Esophagus squamous epithelium (tissue), 5 donors: ENCODE measurements at places on chromosomes 3 and 15.

DNA sequence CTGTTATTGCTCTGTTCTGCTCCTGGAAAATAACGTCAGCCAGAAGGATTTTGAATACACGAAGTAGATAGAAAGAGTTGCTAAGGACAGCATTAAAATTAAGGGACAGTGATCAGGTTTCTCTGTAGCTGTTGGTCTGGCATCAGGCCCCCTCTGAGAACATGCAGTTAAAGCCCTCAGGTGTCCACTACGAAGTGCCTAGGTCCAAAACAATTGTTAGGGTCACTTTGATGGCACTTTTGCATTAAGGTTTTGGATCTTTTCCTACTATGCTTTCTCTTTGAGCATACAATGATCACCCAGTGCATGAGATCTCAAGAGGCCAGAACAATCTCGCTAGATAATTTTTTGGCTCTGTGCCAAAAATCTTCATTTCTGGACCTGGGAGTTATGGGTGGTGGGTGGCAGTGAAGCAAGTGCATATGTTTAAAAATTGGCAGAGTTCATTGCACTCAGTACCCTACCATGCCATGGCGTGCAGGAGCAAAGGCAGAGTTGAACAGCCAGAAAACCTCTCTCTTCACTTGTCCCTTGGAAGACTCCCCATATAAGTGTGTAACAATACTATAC is 797.6 kb downstream of the ROBO2 start:
- H3K27ac ChIP-seq, result no peak overlapping the region
- H3K4me3 ChIP-seq, result no peak overlapping the region
- DNase-seq, result no peak

GRCh38 chr15:69881766-69882165 is 216.0 kb downstream of the TLE3 start:
- no peaks in the 10 kb centered on the region for H3K4me1 ChIP-seq
- DNase-seq, result no peak
- H3K27ac ChIP-seq, result no peak overlapping the region

GRCh38 chr15:83016906-83017305 is 5.5 kb upstream of the C15orf40 start:
- DNase-seq, result no peak
- H3K4me3 ChIP-seq, result no peak overlapping the region
- no peak overlapping the region for H3K27ac ChIP-seq
- H3K27me3 ChIP-seq, result no peaks in the 10 kb centered on the region

DNA sequence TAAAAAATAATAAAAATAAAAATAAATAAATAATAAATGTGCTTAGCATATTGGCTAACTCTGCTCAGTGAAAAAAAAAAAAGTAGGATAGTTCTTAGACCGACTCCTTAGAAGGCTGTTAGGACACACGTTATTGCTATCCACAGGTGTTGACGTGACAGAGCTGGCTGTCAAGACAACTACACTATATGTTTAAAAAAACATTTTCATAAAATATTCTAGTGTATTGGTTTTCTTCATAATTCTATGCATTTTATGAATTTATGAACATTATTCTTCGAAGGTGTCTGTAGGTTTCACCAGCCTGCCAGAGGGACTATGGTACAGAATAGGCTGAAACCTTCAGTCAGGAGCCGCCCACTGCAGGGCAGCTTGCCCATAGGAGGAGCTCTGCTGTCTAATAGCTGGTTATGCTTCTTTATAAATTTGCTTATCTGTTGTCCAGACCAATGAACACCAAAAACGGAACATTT is 9.2 kb downstream of the TM4SF1 start:
- H3K36me3 ChIP-seq, result peaks cover 24% of the 10 kb centered on the region
- peaks cover 90% of the 10 kb centered on the region for H3K4me1 ChIP-seq
- H3K27ac ChIP-seq, result no peak overlapping the region
- DNase-seq, result no peak
- no peak overlapping the region for H3K4me3 ChIP-seq

- no peaks in the 10 kb centered on the region for H3K27me3 ChIP-seq
- no peak overlapping the region for H3K4me3 ChIP-seq
- DNase-seq, result no peak
- peaks cover 19% of the 10 kb centered on the region for H3K4me1 ChIP-seq
Measured at GRCh38 chr15:70202756-70203155, 105.0 kb upstream of the TLE3 start.

- no peaks in the 10 kb centered on the region for H3K27me3 ChIP-seq
- H3K4me3 ChIP-seq, result no peak overlapping the region
- DNase-seq, result no peak
- H3K36me3 ChIP-seq, result no peaks in the 10 kb centered on the region
Measured at GRCh38 chr3:149589332-149589731, 68.5 kb downstream of the WWTR1 start.

- no peak overlapping the region for H3K27ac ChIP-seq
- H3K4me1 ChIP-seq, result no peaks in the 10 kb centered on the region
- H3K27me3 ChIP-seq, result no peaks in the 10 kb centered on the region
- H3K4me3 ChIP-seq, result no peak overlapping the region
- DNase-seq, result no peak
Measured at GRCh38 chr15:26531489-26531888, 241.4 kb downstream of the GABRB3 start.

DNA sequence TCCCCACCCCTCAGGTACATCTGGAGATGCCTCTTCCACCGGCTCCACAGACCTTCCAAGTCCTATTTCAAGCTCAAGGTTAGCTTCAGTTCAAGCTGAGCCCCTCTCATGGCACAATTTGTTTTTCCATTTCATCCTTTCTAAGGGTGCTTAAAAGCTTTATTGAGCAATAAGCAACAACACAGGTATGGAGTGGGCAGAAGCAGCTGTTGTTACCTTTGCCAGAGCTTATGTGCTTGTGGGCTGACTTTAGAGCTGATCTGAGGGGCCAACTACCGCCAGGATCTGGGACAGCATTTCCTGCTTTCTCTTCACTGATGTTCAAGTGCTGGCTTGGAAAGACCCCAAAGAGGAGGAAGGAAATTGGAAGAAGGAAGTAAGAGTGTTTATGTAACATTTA is 140.0 kb upstream of the KLHL25 start:
- H3K27ac ChIP-seq, result no peak overlapping the region
- H3K4me3 ChIP-seq, result no peak overlapping the region
- no peaks in the 10 kb centered on the region for H3K4me1 ChIP-seq
- no peak for DNase-seq
- H3K36me3 ChIP-seq, result no peaks in the 10 kb centered on the region

DNA sequence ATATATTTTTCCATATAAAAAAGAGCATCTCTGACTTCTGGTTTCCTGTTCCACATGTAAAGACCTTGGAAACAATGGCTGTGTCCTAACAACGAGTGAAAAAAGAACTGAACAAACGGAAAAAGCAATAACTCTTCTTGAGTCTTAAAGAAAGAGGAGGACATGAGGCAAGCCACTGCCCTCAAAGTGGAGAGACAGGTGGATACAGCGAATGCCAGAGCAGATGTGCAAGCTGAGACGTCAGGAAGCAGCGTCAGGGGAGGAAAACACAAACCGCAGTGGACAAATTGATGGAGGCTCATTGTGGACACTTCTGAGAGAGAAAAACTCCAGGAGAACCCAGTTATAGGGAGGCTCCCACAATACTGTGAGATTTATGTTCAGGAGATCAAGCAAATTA is 208.0 kb upstream of the MME start:
- no peaks in the 10 kb centered on the region for H3K36me3 ChIP-seq
- no peak for DNase-seq
- no peaks in the 10 kb centered on the region for H3K27me3 ChIP-seq
- no peaks in the 10 kb centered on the region for H3K4me1 ChIP-seq

DNA sequence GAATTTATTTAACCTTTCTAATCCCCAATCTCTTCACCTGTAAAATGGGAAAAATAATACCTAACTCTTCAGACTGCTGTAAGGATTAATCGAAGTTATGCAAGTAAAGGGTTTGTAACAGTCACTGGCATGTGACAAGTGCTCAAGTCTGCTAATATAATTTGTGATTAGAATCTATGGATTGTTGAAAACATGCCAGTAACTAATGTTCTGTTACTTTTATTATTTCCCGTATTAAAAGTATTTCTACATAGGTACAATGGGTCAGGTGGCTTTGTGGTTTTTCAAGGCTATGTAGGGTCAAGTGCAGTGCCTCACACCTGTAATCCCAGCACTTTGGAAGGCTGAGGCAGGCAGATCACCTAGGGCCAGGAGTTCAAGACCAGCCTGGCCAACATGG is 29.4 kb downstream of the ULK4 start:
- H3K36me3 ChIP-seq, result no peaks in the 10 kb centered on the region
- no peak overlapping the region for H3K27ac ChIP-seq
- H3K4me1 ChIP-seq, result peaks cover 6% of the 10 kb centered on the region
- no peaks in the 10 kb centered on the region for H3K27me3 ChIP-seq
- DNase-seq, result no peak

GRCh38 chr3:101995371-101996046 is 146.2 kb downstream of the NFKBIZ start:
- H3K4me1 ChIP-seq, result no peaks in the 10 kb centered on the region
- no peaks in the 10 kb centered on the region for H3K36me3 ChIP-seq
- no peaks in the 10 kb centered on the region for H3K27me3 ChIP-seq
- DNase-seq, result no peak
- no peak overlapping the region for H3K4me3 ChIP-seq

DNA sequence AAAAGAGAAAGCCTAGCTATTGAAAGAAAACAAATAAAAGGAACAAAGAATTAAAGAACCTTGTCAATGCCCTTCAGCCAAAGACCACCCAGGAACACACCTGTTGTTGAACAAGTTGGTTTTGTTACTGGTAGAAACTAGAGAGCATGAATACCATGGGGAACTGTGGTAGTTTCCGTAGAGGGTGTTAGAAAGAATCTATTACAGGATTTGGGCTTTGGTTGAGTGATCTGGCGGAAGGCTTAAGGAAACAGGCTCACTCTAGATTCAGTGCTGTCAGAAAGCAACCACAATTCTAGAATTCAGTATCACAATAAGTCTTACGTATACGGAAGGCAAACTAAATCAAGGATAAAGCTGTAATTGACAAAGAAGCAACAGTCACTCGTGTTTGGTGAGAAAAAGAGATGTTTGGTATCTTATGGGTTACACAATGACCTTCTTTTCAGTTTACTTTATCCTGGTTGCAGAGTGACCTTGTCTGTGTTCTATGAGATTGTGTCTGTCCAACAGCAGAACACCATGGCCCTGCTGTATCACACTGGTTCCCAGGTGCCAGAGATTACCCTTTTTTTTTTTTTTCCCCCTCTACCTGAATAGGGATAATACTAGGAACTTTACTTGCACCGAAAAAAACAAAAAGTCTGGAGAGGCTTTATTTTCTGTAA is 265.9 kb downstream of the SHQ1 start:
- H3K4me1 ChIP-seq, result no peaks in the 10 kb centered on the region
- no peaks in the 10 kb centered on the region for H3K27me3 ChIP-seq
- H3K4me3 ChIP-seq, result no peak overlapping the region
- H3K27ac ChIP-seq, result no peak overlapping the region
- H3K36me3 ChIP-seq, result no peaks in the 10 kb centered on the region

DNA sequence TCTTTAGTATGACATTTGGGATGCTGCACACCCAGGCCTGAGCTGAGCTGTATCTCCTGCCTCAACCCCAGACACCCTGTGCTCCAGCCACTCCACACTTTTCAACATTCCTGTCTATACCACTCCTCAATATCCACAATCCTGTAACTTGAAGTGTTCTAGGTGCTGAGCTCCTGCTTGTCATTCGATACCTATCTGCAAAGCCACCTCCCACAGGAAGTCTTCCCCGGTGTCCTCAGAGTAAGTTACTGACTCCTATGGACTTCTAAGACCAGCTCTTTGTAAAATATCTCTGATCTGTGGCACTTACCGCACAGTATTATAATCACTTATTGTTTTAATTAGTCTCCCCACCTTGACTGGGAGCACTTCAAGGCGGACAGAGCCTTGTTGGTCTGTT is 1.2 kb upstream of the CAV3 start:
- H3K4me3 ChIP-seq, result no peak overlapping the region
- H3K27me3 ChIP-seq, result no peaks in the 10 kb centered on the region
- H3K36me3 ChIP-seq, result no peaks in the 10 kb centered on the region
- no peak overlapping the region for H3K27ac ChIP-seq
- DNase-seq, result no peak

- H3K27ac ChIP-seq, result peak overlapping the region; percentile 89
- H3K36me3 ChIP-seq, result no peaks in the 10 kb centered on the region
- H3K4me1 ChIP-seq, result peaks cover 18% of the 10 kb centered on the region
- no peak overlapping the region for H3K4me3 ChIP-seq
Measured at GRCh38 chr3:189355481-189356201, 183.9 kb downstream of the TPRG1 start.

DNA sequence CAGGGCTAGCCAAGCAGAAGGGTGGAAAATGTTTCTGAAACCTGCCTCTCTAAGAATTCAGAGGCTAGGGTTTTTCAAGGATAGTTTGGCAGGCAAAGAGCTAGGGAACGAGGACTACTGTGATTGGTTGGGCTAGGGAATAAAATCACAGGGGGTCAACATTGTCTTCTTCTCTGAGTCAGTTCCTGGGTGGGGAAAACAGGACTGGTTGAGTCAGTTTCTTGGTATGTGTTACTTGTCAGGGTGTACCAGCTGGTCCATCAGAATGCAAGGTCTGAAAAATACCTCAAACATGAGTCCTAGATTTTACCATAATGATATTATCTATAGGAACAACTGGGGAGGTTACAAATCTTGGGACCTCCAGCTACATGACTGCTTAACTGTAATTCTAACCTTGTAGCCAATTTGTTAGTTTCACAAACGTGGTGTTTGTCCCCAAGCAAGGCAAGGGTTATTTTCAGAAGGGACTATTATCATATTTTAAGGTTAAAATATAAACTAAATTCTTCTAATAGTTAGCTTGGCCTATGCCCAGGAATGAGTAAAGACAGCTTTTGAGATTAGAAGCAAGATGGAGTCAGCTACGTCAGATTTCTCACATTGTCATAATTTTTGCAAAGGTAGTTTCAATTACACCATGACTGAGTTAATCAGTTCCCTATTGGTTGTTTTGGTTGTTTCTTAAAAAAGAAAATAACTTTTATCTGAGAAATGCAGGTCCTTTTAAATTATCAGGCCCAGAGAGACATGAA is 231.5 kb downstream of the ALCAM start:
- H3K4me3 ChIP-seq, result no peak overlapping the region
- H3K4me1 ChIP-seq, result no peaks in the 10 kb centered on the region
- no peaks in the 10 kb centered on the region for H3K27me3 ChIP-seq

DNA sequence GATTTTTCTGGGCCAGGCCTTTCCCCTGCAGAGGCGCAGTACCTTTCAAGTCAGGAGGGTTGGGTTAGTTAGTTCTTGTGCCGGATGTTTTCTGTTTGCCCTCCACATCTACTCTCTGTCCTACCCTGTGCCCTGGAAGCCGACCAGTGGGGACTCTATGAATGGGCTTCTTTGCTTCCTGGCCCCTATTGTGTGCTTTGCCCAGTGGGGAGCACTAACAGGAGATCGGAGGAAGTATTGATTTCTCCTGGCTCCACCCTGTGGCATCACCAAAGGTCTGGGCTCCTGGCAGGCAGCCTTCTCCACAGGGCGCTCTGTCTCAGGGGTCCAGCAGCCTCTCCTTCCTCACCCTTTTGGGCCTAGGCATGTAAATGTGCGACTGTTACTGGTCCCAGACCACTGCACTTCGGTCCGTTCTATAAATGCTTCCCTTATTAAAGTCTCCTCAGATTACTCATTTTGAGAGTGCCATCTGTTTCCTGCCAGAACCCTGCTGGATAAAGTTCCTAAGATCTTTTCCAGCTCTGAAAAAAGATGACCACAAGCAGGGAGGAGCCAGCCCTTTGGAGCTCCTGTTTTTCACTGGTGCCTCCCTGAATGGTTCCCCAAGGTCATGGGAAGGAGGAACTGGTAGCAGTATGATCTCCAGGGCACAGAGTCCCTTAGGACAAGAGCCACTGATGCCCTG is 44.5 kb downstream of the CTDSPL start:
- H3K27me3 ChIP-seq, result no peaks in the 10 kb centered on the region
- H3K36me3 ChIP-seq, result no peaks in the 10 kb centered on the region
- no peak for DNase-seq
- H3K4me1 ChIP-seq, result peaks cover 31% of the 10 kb centered on the region
- H3K27ac ChIP-seq, result peak overlapping the region; percentile 77
